AG04450 (cell line): ENCODE measurements at places on chromosomes 2 and 18. TPM values are rescaled to one million over a fixed set of nuclear protein-coding genes. Genes with fewer than 3 reads are reported as not detected.

The ZNF521 gene
- 25.9 and 27.4 TPM in 2 replicates for polyA plus RNA-seq

The TCF7L1 gene
- 2.7 and 3.5 TPM in 2 replicates for polyA plus RNA-seq

The NEURL3 gene
- not detected in 2 replicates for polyA plus RNA-seq

The KLHL29 gene
- 3.6 and 4.9 TPM in 2 replicates for polyA plus RNA-seq

The HOXD11 gene
- not detected in 2 replicates for polyA plus RNA-seq

The POTEJ gene
- not detected in 2 replicates for polyA plus RNA-seq

The CNDP1 gene
- not detected in 2 replicates for polyA plus RNA-seq

The WDR12 gene
- polyA plus RNA-seq = 30.6 and 51.9 TPM in 2 replicates

The SPEG gene
- polyA plus RNA-seq = 28.0 and 32.8 TPM in 2 replicates

The ANO7 gene
- polyA plus RNA-seq = 0.21 and 0.40 TPM in 2 replicates

The KATNAL2 gene
- 1.9 and 2.9 TPM in 2 replicates for polyA plus RNA-seq

The LYG2 gene
- polyA plus RNA-seq = not detected in 2 replicates

The SERPINB12 gene
- polyA plus RNA-seq = not detected in 2 replicates

The ATOH8 gene
- polyA plus RNA-seq = 2.8 and 3.9 TPM in 2 replicates

The DSG4 gene
- polyA plus RNA-seq = not detected in 2 replicates

The ALPI gene
- polyA plus RNA-seq = not detected in 2 replicates

The PELI1 gene
- polyA plus RNA-seq = 3.3 and 4.9 TPM in 2 replicates

The POTEE gene
- polyA plus RNA-seq = 0.04 TPM in 1 of 2 replicates, not detected in the other

The TWIST2 gene
- polyA plus RNA-seq = 15.6 and 15.7 TPM in 2 replicates

The PLGLB1 gene
- 0.56 and 0.79 TPM in 2 replicates for polyA plus RNA-seq

The HOXD13 gene
- polyA plus RNA-seq = not detected in 2 replicates

The NHEJ1 gene
- polyA plus RNA-seq = 21.9 and 22.9 TPM in 2 replicates

The DPYSL5 gene
- not detected in 2 replicates for polyA plus RNA-seq

The CCDC121 gene
- 1.7 and 1.8 TPM in 2 replicates for polyA plus RNA-seq

The UGT1A5 gene
- not detected in 2 replicates for polyA plus RNA-seq

The HES6 gene
- polyA plus RNA-seq = 2.9 and 3.9 TPM in 2 replicates

The TUBB8B gene
- polyA plus RNA-seq = 0.12 TPM in 1 of 2 replicates, not detected in the other

The ZNF142 gene
- 3.5 and 5.5 TPM in 2 replicates for polyA plus RNA-seq

The NCL gene
- polyA plus RNA-seq = 165 and 225 TPM in 2 replicates

The SP100 gene
- polyA plus RNA-seq = 60.1 and 71.2 TPM in 2 replicates

The UGT1A9 gene
- not detected in 2 replicates for polyA plus RNA-seq

The SP140 gene
- polyA plus RNA-seq = 0.73 and 1.5 TPM in 2 replicates

The DARS1 gene
- 66.7 and 91.6 TPM in 2 replicates for polyA plus RNA-seq

The AKAIN1 gene
- not detected in 2 replicates for polyA plus RNA-seq

The CD207 gene
- polyA plus RNA-seq = not detected in 2 replicates
